Lung (tissue), 17 donors: ENCODE measurements at places on chromosomes 13 and 19. TPM values are rescaled to one million over a fixed set of nuclear protein-coding genes. Genes with fewer than 3 reads are reported as not detected.

GRCh38 chr19:47305309-47305751 lies 4.3 kb upstream of the C5AR1 start:
- H3K27me3 ChIP-seq: peaks cover 3% of the 10 kb centered on the region
- no peaks in the 10 kb centered on the region for H3K36me3 ChIP-seq
- no peaks in the 10 kb centered on the region for H3K4me1 ChIP-seq
- no peak overlapping the region for H3K4me3 ChIP-seq
- DNase-seq: peak; percentile 39

DNA sequence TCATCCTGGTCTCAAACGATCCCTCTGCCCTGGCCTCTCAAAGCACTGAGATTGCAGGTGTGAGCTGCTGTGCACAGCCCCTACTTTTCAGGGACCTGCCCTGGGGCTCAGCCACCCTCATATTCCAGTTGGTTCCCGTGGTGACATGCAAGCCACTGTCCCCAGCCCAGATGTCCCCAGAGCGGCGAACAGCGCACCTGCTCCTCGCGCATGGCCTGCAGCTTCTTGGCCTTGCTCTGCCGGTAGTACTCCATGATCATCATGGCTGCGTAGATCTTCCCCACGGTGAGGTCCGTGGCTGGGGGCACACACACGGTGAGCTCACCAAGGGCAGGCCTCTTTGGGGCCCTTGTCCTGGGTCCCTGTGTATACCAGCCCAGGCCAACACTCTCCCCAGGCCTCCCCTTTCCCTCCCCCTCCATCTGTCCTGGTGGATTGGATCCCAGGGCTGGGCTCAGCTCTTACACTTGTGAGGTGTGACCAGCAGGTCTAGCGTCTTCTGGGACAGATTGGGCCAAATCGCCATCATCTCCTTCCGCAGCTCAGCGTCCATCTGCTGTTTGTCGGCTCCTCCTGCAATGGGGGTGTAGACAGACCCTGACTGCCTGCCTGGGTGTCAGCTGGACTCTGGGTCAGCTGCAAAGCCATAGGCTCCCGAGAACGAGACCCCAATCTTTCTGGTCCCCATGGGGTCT lies 64.0 kb downstream of the IER2 start:
- no peaks in the 10 kb centered on the region for H3K4me1 ChIP-seq
- no peak overlapping the region for H3K27ac ChIP-seq
- DNase-seq: no peak
- H3K4me3 ChIP-seq: no peak overlapping the region
- H3K36me3 ChIP-seq: no peaks in the 10 kb centered on the region

- H3K4me1 ChIP-seq: no peaks in the 10 kb centered on the region
- no peak for DNase-seq
- H3K4me3 ChIP-seq: no peak overlapping the region
- H3K36me3 ChIP-seq: no peaks in the 10 kb centered on the region
- no peaks in the 10 kb centered on the region for H3K27me3 ChIP-seq
Observed at GRCh38 chr19:16259385-16260159, 61.9 kb downstream of the AP1M1 start.

- no peaks in the 10 kb centered on the region for H3K27me3 ChIP-seq
- H3K4me3 ChIP-seq: no peak overlapping the region
- H3K4me1 ChIP-seq: no peaks in the 10 kb centered on the region
- no peak overlapping the region for H3K27ac ChIP-seq
- DNase-seq: no peak
- no peaks in the 10 kb centered on the region for H3K36me3 ChIP-seq
Observed at GRCh38 chr13:34038541-34039068, 220.7 kb downstream of the RFC3 start.

DNA sequence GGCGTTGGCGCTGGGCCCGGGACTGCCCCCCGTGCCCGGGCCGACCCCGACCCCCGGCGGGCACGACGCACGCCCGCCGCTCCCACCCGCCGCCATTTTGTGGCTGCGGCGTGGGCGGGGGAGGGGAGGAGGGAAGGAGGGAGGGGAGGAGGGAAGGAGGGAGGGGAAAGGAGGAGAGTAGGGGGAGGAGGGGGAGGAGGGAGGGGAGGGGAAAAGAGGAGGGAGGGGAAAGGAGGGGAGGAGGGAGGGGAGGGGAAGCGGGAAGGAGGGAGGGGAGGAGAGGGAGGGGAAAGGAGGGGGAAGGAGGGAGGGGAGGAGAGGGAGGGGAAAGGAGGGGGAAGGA lies at the start of gene BTBD2:
TSS of gene BTBD2 (minus strand) at position 107 of the 343 bp plus-strand sequence. CDS start at position 96, 11 bp downstream.
- no peaks in the 10 kb centered on the region for H3K4me1 ChIP-seq
- H3K27ac ChIP-seq: peak within 1 kb of the TSS; percentile 34
- no peaks in the 10 kb centered on the region for H3K36me3 ChIP-seq
- DNase-seq: peak; percentile 74

- H3K27me3 ChIP-seq: no peaks in the 10 kb centered on the region
- no peak for DNase-seq
- H3K4me3 ChIP-seq: no peak overlapping the region
- no peak overlapping the region for H3K27ac ChIP-seq
Observed at GRCh38 chr19:4098493-4098892, 25.4 kb downstream of the MAP2K2 start.

Gene ZNF324B
- total RNA-seq: 9.3 TPM

Gene LIM2
- not detected for total RNA-seq

Gene LRFN3
- 3.6 TPM for total RNA-seq

Gene FAM216B
- 70.4 TPM for total RNA-seq

Gene UNC13A
- 0.31 TPM for total RNA-seq

Gene MARK4
- 25.3 TPM for total RNA-seq

Gene KLK4
- total RNA-seq: not detected
